ENCODE measurements at places on chromosomes 5 and 9. TPM values are rescaled to one million over a fixed set of nuclear protein-coding genes. Genes with fewer than 3 reads are reported as not detected.

- ATAC-seq = no peak
These were observed 248.7 kb downstream of the TAF11L14 start for GRCh38 chr5:17882760-17883488.

DNA sequence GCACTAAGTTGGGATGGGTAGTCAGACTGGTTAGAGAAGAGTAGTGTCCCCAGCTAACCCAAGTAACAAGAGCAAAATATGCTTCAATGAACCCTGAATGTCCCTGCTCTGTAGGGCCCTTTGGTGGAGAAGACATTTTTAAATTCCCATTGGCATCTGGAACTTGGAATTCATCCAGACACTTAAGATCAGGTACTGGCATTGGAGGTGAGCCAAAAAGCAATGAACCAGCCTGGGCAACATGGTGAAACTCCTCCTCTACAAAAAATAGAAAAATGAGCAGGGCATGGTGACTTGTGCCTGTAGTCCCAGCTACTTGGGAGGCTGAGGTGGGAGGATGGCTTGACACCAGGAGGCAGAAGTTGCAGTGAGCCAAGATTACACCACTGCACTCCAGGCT lies 58.9 kb upstream of the ZNF618 start:
- no peak for ATAC-seq

GRCh38 chr9:20225826-20226225 lies 396.5 kb downstream of the MLLT3 start:
- ATAC-seq = no peak

DNA sequence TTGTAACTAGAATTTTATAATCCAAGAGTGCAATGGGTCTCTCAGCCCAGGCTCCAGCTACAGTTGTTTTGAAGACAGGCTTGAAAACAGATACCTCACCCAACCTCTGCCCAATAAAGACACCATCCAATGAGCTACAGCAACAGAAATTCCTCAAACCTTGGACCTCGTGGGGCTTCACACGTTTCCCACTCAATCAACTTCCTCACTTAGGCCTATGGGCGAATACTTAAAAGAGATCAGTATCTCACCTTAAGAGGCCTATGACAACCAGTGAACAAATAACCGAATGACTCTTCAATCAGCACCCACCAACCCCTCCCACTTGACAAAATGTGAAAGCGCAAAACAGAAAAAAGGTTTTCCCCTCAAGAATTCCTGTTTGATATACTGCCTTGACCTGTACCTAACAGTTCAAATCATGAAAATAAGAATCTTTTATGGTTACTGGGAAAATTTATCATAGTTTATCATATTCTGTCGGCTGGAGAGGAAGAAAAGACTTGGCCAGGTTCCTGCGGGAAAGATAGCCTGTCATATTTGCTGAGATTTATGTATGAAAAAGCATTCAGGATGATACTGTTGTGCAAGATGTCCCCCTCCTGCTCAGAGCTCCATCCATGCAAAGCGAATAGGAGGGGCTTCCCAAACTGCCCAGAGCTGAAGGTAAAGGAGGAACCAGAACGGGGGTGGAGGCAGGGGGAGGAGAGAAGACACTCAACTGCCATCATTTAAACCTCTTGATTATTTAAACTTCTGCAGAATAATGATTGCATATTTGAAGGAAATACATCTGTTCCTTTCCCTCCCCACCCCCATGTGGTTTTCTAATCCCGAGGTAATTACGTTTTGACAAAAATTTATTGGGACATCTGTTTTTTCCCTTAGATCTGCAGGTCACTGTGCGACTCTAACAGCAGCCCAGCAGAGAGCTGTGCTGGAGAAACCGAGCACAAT lies 256.3 kb downstream of the NFIB start:
- no peak for ATAC-seq

- ATAC-seq = no peak
These were observed 61.9 kb downstream of the SNX24 start for GRCh38 chr5:122907276-122907675.

GRCh38 chr5:142770650-142771609 lies 753 bp downstream of the ARHGAP26 start:
- ATAC-seq = peak; percentile 37

The MUSK gene
- total RNA-seq = 2.9 TPM
